ENCODE measurements at places on chromosomes 6 and 20. TPM values are rescaled to one million over a fixed set of nuclear protein-coding genes. Genes with fewer than 3 reads are reported as not detected.

Gene WDR27
- 10.7 TPM for total RNA-seq

Gene OPN5
- total RNA-seq: not detected

Gene KIAA1755
- total RNA-seq: 0.13 TPM

Gene IPCEF1
- 0.02 TPM for total RNA-seq

Gene PROKR2
- not detected for total RNA-seq

Gene NPBWR2
- not detected for total RNA-seq

Gene CDSN
- 0.05 TPM for total RNA-seq

Gene SLC22A7
- total RNA-seq: not detected

Gene TCF21
- 0.09 TPM for total RNA-seq

Gene TINAG
- not detected for total RNA-seq

Gene SOX12
- total RNA-seq: 25.4 TPM

Gene PI16
- total RNA-seq: not detected

Gene HSPA12B
- 0.25 TPM for total RNA-seq
